Activated CD4-positive, alpha-beta T cell treated with anti-CD3 and anti-CD28 coated beads for 36 hours (primary cell): ENCODE measurements at places on chromosomes 4 and X. TPM values are rescaled to one million over a fixed set of nuclear protein-coding genes. Genes with fewer than 3 reads are reported as not detected.

MAGEA10 gene
- not detected for total RNA-seq

MAP3K15 gene
- total RNA-seq: 1.0 TPM

GC gene
- total RNA-seq: not detected

ALAS2 gene
- not detected for total RNA-seq

NCAPG gene
- 82.8 TPM for total RNA-seq

TRIM75 gene
- total RNA-seq: not detected

CCDC110 gene
- 0.40 TPM for total RNA-seq

SUPT20HL1 gene
- total RNA-seq: not detected

GRCh38 chr4:41679991-41680390 lies 68.5 kb downstream of the PHOX2B start:
- H3K4me3 ChIP-seq: no peak overlapping the region
- no peaks in the 10 kb centered on the region for H3K4me1 ChIP-seq
- no peak overlapping the region for H3K27ac ChIP-seq
- H3K36me3 ChIP-seq: no peaks in the 10 kb centered on the region
- peaks cover 4% of the 10 kb centered on the region for H3K27me3 ChIP-seq
- no peak for DNase-seq

DNA sequence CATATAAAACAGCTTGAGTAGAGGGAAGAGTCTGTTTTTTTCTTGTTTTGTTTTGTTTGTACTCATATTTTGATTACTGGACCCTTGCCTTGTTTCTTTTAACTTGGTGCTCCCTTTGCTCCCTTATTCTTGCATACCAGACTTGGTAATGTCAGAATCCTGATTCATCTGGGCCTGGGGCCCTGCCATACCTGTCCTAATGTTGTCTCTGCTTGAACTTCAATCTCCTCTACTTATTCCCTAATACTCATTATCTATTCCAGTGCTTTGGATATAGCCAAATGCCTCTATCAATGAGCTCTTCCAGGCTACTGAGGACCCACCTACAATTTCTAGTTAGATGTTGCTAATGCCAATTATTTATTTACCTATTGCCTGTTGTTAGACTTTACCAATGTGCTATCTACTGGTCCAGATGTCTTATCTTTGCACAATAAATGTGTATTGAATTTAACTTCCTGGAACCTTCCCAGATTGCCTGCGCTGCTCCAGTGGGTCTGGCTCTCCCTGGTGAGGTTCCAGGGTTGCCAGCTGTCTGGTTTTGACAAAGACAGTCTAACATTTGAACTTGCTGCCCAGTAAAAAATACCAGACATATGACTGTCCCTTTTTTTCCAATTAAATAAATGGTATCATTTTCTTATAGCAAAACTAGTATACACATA lies 64.4 kb upstream of the ACSL4 start:
- peaks cover 8% of the 10 kb centered on the region for H3K27me3 ChIP-seq
- no peak for DNase-seq
- H3K27ac ChIP-seq: no peak overlapping the region
- H3K4me3 ChIP-seq: no peak overlapping the region
- no peaks in the 10 kb centered on the region for H3K36me3 ChIP-seq
- no peaks in the 10 kb centered on the region for H3K4me1 ChIP-seq

- H3K4me1 ChIP-seq: no peaks in the 10 kb centered on the region
- DNase-seq: no peak
- H3K4me3 ChIP-seq: no peak overlapping the region
- H3K27ac ChIP-seq: no peak overlapping the region
- H3K27me3 ChIP-seq: no peaks in the 10 kb centered on the region
These were observed 279.2 kb downstream of the NR3C2 start for GRCh38 chr4:148162991-148163390.

GRCh38 chr4:184893801-184894571 lies 68.2 kb upstream of the ACSL1 start:
- H3K36me3 ChIP-seq: no peaks in the 10 kb centered on the region
- H3K4me3 ChIP-seq: no peak overlapping the region
- peaks cover 13% of the 10 kb centered on the region for H3K27me3 ChIP-seq
- H3K27ac ChIP-seq: no peak overlapping the region
- DNase-seq: no peak

- peaks cover 2% of the 10 kb centered on the region for H3K27me3 ChIP-seq
- no peak overlapping the region for H3K4me3 ChIP-seq
- H3K27ac ChIP-seq: no peak overlapping the region
- H3K36me3 ChIP-seq: no peaks in the 10 kb centered on the region
- no peak for DNase-seq
- H3K4me1 ChIP-seq: no peaks in the 10 kb centered on the region
These were observed 451.5 kb upstream of the FAM241A start for GRCh38 chr4:111693758-111694157.

GRCh38 chr4:8291701-8292477 lies 22.3 kb downstream of the HTRA3 start:
- H3K4me3 ChIP-seq: no peak overlapping the region
- no peaks in the 10 kb centered on the region for H3K27me3 ChIP-seq
- H3K4me1 ChIP-seq: no peaks in the 10 kb centered on the region
- DNase-seq: no peak
- H3K36me3 ChIP-seq: no peaks in the 10 kb centered on the region

DNA sequence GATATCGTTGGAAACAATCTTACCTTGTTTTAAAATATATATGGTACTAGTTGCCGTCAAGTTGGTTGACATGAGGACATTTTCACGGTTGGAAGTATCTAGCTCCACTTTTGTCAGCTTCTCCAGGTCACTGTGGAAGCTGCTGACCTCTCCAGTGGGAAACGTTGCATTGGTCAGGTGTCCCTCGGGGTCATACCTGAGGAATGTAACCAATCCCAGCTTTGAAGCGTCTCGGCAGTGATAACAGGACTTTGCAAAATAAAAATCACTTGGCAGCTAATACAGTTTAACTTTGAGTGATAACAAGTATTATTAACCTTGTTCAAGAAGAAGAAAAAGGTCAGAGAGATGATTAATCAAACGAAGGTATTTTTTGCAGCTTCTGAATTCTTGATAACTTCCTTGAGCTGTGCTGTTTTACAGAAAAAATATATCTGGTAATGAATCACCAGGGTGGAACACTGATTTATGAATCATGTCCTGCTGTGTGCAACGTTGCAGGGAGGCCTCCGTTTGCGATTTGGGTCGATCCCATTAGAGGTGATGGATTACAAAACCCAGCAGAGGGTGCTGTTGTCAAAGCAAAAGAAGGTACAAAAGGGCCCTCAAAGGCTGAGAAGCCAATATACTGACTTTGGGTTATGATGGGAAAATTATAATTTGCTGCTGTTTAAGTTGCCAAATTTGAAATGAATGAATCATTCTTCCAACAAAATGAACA lies 60.1 kb downstream of the SH2D1A start:
- DNase-seq: peak; percentile 76

GRCh38 chr4:184007891-184008290 lies 102.8 kb downstream of the STOX2 start:
- H3K27me3 ChIP-seq: no peaks in the 10 kb centered on the region
- no peaks in the 10 kb centered on the region for H3K36me3 ChIP-seq
- peaks cover 2% of the 10 kb centered on the region for H3K4me1 ChIP-seq
- H3K4me3 ChIP-seq: no peak overlapping the region
- no peak for DNase-seq

- no peaks in the 10 kb centered on the region for H3K27me3 ChIP-seq
- H3K27ac ChIP-seq: no peak overlapping the region
- H3K4me3 ChIP-seq: no peak overlapping the region
- H3K4me1 ChIP-seq: peaks cover 16% of the 10 kb centered on the region
- H3K36me3 ChIP-seq: no peaks in the 10 kb centered on the region
These were observed 369.7 kb downstream of the BCOR start for GRCh38 chrX:39728025-39728424.

DNA sequence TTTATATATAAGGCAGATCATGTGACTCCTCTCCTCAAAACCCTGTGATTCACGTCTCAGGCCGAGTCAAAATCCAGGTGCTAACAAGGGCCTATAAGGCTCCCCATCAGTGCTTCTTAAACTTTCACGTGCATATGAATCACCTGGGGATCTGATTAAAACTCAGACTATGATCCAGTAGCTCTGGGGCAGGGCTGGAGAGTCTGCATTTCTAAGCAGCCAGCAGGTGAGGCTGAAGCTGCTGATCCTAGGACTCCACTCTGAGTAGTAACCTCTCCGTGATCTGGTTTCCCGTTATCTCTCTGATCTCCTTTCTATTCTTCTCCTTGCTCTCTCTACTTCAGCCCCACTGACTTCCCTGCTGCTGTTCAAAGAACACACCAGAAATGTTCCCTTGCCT lies 252.4 kb upstream of the RPS6KA3 start:
- H3K27ac ChIP-seq: no peak overlapping the region
- no peaks in the 10 kb centered on the region for H3K36me3 ChIP-seq
- no peak for DNase-seq
- H3K27me3 ChIP-seq: peaks cover 24% of the 10 kb centered on the region

- H3K27ac ChIP-seq: no peak overlapping the region
- no peaks in the 10 kb centered on the region for H3K27me3 ChIP-seq
- H3K4me1 ChIP-seq: peaks cover 21% of the 10 kb centered on the region
- H3K4me3 ChIP-seq: no peak overlapping the region
- H3K36me3 ChIP-seq: no peaks in the 10 kb centered on the region
These were observed 23.5 kb upstream of the IL2 start for GRCh38 chr4:122479935-122480416.

GRCh38 chr4:96093563-96093962 lies 253.7 kb downstream of the PDHA2 start:
- H3K27ac ChIP-seq: no peak overlapping the region
- H3K27me3 ChIP-seq: no peaks in the 10 kb centered on the region
- H3K4me1 ChIP-seq: no peaks in the 10 kb centered on the region
- no peaks in the 10 kb centered on the region for H3K36me3 ChIP-seq

DNA sequence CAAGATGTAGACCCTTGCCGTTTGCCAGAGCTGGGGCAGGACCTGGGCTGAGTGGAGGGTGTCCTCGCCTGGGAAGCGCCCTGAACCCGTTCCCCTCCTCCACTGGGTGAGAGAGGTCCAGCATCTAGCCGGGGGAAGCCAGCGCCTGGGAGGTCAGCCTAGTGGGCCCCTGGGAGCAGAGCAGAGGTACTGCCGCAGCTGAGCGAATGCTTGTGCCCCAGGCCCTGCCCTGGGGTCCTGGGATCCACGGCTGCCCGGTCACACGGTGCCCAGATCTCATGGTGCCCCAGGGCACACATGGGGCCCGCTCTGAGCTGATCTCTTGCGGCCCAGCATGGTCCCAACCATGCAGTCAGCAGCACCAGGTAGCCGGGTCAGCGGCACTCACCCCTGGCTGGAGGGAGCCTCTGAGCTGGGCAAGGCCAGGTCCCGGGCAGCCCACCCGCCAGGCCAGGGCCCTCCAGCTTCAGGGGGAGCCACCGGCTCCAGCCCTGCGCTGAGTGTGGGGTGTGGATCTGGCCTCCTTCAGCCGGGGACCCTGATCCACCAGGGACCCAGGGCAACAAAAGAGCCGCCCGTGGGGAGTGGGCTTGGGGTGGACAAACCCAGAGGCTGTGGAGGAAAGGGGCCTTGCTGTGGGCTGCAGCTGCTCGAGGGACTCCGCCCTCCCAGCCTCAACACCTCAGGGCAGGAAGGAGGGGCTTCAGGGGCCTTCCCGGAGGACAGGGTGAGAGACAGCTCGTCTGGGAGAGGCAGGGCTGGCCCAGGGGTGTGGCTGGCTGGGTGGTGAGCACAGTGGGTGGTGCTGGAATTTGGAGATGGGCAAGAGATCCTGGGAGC lies 4.1 kb upstream of the CPLX1 start:
- H3K27ac ChIP-seq: no peak overlapping the region
- DNase-seq: no peak
- H3K27me3 ChIP-seq: peaks cover 14% of the 10 kb centered on the region
- H3K36me3 ChIP-seq: no peaks in the 10 kb centered on the region

DNA sequence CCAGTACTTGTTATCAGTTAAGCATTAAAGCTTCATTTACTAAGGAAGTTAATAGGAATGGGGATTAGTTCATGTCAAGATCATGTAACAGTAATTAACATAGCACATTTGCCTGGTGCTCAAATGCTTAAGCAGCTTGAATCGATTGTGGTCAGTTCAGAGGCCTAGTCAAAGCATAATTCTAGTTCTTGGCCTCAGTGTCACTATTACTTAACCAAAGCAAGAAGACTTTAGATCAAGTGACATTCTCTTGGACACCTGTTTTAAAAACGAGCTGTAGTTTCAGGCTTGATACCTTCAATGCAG lies 115.2 kb upstream of the BMPR1B start:
- H3K27me3 ChIP-seq: no peaks in the 10 kb centered on the region
- H3K4me1 ChIP-seq: no peaks in the 10 kb centered on the region
- no peak overlapping the region for H3K27ac ChIP-seq

DNA sequence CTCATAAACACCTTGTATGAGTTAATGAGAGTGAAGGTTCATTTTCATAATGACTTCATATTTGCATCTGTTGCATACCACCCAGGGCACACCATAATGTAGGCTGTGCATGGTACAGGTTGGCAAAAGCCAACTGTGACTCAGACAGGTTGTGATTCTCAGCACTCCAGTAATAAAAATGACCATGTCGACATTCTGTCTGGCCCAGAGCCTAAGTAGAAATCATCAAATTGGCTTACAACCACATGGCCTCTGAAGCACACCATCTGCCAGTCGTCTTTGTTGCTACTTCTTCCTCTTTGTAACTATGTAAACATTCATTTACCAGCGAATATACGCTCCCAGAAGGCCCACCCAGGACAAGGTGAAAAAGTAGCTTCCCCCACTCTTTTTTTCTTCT lies 459.5 kb downstream of the GASK1B start:
- no peaks in the 10 kb centered on the region for H3K4me1 ChIP-seq
- no peak overlapping the region for H3K27ac ChIP-seq
- no peaks in the 10 kb centered on the region for H3K36me3 ChIP-seq
- no peak for DNase-seq
- no peaks in the 10 kb centered on the region for H3K27me3 ChIP-seq

DNA sequence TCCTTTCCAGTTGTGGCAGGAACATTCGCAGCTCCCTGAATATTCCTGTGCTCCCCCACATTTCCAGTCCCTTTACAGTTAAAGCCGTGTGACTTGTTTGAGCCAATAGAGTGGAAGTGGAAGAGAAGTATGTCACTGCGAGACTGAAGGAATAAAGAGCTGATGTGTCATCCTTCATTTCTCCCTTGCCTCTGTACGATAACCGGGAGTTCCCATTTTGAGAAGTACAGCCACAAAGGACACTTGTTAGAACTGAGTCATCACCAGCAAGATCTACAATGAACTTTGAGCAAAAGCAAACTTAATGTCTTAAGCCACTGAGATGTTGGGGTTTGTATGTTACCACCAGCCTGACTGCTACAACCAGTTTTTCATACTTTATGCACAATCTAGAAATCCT lies 92.3 kb downstream of the SPRY1 start:
- no peak overlapping the region for H3K4me3 ChIP-seq
- H3K27ac ChIP-seq: no peak overlapping the region
- peaks cover 9% of the 10 kb centered on the region for H3K4me1 ChIP-seq
- H3K36me3 ChIP-seq: no peaks in the 10 kb centered on the region

DNA sequence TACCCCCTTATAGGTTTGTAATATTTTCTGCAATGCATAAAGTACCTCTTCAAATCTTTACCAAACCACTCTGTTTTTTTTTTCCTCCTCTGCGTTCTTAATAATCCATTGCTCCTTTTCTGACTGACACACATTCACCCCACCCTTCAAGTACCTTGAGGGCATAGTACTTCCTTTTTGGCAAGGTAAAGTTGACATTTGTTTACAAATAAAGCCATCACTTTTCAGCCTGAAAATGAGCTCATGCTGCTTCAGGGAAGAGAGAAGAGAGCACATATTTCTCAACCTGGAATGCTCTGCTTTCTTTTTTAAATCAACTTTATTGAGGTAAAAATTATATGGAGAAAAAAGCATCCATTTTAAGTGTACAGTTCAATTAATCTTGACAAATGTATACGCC lies 113.9 kb downstream of the AGTR2 start:
- no peak overlapping the region for H3K27ac ChIP-seq
- H3K27me3 ChIP-seq: no peaks in the 10 kb centered on the region
- no peak for DNase-seq
- no peak overlapping the region for H3K4me3 ChIP-seq
